ENCODE measurements at places on chromosomes 5 and 9. TPM values are rescaled to one million over a fixed set of nuclear protein-coding genes. Genes with fewer than 3 reads are reported as not detected.

DNA sequence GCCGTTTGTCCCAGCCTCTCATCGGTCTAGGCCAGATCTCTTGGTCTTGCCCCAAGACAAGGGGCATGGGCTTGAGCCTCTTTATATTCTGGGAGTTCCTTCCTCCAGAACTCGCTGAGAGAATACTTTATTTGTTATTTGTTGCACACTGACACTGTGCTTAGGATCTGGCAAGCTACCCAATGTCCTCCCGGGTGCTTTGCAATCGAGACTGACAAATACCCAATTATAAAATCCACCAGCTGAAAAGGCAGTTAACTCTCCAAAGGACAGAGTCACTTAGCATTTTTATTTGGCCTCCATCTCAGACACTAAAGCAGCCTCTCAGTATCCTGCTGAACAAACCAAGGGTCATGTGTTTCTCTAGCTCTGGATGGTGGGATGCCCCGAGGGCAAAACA lies 500.2 kb upstream of the DAP start:
- no peak for DNase-seq

DNA sequence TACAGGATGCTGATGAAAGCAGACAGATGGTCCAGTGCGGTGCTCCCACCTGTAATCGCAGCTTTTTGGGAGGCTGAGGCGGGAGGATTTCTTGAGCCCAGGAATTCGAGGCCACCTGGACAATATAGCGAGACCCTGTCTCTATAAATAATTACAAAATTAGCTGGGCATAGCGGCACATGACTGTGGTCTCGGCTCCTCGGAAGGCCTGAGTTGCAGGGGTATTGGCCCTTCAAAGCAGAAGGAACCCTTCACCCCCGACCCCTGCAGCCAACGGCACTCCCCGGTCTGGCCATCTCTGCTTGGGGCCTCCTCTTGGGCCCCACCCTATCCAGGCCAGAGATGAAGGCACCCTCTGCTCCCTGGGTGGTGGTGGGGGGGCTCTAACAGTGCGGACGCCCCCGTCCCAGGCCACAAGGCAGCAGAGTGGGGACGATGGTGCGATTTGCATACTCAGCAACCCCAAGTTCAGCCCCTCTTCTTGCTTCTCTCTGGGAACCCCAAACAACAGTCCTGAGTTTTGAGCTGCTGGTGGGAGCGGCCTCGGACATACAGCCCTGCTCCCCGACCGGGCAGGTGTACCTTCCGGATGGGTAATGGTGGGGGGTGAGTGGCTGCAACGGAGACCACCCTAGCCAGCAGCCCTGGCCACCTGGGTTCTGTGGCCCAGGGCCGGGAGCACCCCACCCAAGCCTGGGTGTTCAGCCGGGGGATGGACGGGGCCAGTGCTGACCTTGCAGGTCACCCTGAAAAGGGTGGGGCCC lies 50.7 kb downstream of the NACC2 start:
- DNase-seq = no peak

DNA sequence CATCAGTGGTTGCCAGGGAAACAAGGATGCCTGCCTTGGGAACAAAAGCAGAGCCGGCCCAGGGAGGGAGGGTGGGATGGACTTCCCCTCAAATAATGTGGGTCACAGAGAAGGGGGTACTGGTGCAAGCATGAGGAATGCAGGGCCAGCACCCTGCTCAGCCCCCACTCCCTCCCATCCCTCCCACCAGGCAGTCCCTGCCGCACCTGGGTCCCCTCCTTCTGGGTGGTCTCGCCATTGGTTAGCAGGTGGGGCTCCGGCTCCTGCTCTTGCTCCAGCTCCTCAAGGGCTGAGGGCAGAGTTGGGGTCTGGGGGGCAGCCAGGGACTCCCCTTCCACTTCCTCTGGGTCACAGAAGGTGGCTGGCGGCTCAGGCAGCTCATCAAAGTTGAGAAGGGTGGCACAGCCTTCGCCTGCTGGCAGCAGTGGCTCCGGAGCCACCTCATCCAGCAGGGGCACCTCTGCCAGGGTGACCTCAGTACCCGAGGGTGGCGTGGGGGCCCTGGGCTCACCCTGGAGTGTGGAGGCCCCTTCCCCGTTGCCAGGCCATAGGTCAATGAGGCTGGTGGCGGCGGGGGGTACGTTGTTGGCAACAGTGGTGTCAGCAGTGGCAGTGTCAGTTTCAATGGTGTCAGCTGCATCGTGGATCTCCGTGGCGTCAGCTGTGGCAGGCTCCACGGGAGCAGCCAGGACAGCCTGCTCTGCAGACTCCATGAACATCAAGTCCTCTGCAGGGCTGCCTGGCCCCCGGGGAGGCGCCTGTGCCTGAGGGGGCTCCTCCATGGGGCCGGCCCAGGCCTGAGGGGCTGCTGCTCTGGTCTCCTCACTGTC lies 11.5 kb downstream of the PRR7 start:
- DNase-seq = no peak

DNA sequence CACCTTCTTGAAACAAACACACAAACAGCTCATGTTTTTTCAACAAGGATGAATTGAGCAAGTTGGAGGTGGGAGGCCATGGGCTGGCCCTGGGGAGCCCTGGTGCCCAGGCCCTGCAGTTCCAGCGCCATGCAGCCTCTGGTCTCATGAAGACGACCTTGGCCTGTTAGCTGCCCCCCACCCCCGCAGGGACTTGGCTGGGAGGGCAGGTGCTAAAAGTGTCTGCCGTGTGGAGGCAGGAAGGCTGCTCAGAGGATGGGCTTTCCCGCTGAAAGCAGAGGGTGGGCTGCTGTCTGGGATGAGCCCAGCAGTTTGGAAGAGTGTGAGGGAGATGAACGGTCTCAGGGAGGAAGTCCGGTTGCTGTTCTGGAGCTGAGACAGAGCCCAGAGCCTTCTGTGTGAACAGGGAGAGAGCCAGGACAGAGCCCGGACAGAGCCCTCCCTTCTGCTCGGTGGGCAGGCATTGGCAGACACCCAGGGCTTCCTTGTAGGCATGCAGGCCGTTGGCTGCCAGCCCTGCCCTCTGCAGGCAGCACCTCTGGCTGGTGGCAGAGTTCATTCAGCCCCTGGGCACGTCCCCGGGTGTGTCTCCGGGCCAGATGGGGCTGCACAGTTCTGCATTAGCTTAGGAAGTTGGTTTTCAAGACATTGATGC lies 18.7 kb downstream of the ROPN1L start:
- DNase-seq = peak; percentile 67

DNA sequence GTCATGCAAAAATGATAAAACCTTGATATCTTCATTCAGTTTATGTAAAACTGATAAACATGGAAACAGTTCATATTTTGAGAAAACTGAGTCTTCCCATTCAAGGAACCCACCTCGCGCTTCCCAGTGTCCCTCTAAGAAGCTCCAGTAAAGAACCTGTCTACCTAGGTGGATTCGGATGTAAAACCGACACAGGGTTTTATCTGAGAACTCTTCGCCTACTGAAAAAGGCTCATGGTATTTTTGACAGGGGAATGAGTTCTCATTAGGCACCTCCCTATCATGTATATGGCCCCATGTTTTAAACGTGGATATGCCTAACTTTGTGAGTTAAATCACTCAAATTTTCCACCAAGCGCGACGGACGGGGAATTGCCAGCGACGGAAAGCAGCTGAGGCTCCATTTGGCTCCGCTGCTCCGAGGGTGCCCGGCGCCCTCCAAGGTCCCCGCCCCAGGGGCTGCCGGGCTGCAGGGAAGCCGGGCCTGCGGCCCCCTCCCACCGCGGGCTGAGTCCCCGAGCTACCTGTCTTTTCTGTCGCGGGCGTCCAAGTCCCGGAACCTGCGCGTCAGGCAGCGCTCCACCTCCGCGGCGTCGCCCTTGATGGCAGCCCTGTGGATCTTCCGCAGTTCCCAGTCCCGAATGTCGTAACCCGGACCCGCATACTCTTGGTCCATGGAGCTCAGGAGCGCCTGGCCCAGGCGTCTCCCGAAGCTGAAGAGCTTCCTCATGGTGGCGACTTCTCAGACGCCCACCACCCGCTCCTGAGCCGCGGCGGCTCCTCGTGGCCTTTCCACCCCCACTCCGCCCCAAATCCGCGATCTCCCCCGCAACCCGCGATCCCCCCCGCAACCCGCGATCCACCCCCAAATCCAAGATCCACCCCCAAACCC lies 594 bp downstream of the ANKRD18A start:
- DNase-seq = peak; percentile 14

GRCh38 chr5:157143127-157143971 lies 684 bp upstream of the MED7 start:
- DNase-seq = no peak

GRCh38 chr5:115372146-115372545 lies 75.7 kb upstream of the CCDC112 start:
- DNase-seq = peak; percentile 50

DNA sequence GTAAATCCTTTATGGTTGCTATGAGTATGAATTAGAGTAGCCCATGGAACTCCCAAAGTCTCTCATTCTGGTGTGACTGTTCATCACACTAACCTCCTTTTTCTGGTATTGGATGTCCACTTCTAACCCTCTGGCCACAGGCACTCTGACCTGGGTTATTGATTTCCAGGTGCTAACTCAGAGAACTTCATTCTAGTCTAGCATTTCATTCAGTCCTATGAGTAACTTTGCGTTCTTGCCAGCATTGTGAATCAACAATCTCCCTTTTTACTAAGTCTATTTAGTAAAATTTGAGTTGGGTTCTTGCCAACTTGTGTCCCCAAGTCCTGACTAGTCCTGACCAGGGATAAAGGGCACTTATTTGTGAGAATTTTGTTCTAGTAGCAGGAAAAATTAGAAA lies 103.5 kb downstream of the SNX18 start:
- DNase-seq = peak; percentile 12

DNA sequence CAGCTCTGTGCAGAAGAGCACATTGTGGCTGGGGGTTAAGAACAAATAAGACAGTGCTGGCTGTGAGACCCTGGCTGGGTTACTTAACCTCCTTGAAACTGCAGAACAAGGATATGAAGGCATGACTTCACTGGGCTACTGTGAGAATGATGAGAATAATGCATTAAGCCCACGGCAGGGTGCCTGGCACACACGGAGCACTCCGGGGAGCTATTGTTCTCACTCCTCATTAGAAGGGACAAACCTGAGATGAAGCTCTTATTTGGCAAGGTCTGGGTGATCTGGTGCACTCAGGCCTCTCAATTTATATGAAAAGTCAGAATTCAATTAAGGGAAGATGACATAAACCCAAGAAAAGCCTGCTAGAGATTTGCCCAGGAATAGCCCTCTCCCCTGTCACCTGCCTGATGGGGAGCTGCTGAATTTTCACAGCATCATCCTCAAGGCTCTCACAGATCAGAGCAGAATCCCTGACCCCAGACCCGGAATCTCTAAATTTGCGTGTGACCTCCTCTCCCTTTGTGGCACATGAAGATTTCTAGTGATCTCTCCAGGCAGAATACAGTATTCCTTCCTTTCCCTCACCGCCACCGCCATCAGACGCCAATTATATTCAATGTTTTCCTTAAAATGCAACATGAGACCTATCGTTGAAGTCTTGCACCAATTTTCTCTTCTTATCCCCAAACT lies 102.1 kb downstream of the COL23A1 start:
- no peak for DNase-seq

DNA sequence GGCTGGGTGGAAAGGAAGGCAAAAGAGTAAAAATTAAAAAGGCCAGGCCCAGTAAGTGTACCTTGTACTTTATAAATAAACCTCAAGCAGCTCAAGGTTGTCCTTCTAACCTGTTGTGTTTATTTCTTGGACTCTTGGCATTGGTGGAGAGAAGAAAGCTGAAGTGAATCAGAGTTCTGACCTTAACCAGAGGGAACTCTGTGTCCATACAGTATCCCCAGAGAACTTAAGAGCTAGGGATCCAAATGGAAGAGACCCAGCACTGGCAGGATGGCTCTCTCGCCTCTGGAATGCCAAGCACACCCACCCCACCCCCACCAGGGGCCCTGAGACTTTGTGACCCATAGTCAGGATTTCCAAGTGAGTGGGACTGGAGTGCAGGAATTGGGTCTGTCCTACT lies 14.2 kb downstream of the NUDT2 start:
- DNase-seq = no peak

DNA sequence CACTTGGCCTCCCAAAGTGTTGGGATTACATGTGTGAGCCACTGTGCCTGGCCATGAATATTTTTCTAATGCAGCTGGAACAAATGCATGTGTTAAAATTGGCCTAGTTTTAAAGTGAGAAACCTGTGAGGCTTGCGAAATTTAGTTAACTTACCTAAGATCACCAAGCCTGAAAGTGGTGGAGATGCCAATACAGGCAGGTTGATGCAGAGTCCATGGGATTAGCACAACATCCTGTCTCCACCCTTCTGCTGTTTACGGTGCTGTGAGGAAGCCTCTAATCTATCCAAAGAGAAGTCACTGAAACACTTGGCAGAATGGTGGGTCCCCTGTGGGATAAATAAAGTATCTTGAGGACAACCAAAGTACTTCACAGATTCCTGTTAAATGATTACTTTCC lies 98.2 kb downstream of the PCSK5 start:
- no peak for DNase-seq

GRCh38 chr5:72110394-72111013 lies 3.2 kb downstream of the MAP1B start:
- DNase-seq = no peak

DNA sequence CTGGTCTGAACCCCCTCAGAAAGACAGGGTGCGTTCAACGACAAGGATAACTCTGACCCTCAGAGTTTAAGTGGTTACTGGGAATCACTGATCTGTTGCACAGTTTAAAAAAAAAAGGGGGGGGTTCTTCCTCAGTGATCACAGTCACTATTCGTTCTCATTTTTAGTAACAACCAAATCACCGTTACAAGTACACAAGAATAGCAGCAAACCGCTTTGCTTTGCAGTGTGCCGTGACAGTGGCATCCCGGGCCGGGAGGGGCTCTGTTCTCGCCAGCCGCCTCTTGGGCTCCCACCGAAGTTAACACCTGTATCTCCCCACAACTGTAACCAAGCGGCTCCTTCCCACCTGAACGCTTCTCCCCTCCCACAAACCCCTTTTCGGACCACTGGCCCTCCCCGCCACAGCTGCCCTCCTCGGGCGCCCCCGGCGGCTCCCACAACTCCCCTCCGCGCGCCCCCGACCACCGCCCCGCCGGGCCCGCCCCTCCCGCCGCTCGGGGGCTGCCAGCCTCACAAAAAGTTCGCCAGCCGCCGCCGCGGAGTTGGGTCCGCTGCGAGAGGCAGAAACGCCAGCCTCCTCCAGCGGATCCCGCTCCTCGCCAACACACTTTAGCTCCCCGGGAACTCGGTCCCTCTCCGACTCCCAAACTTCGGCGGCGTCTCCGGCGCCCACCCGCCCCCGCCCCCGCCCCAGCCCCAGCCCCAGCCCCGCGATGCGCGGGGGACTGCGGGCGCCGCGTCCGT lies 1.2 kb downstream of the SSBP2 start:
- no peak for DNase-seq

- DNase-seq = no peak
Observed at GRCh38 chr9:3473405-3473804, 52.4 kb downstream of the RFX3 start.

- peak; percentile 78 for DNase-seq
Observed at GRCh38 chr9:16367605-16368231, 502.8 kb downstream of the BNC2 start.

GRCh38 chr9:32707326-32707725 lies 71.9 kb upstream of the TAF1L start:
- peak; percentile 26 for DNase-seq

GRCh38 chr9:98533132-98533531 lies 175.6 kb downstream of the GABBR2 start:
- no peak for DNase-seq

GRCh38 chr5:117794847-117795246 lies 1193.5 kb downstream of the DTWD2 start:
- no peak for DNase-seq

ESM1 gene
- total RNA-seq = 21.0 TPM

C5orf34 gene
- 9.8 TPM for total RNA-seq

SOHLH1 gene
- not detected for total RNA-seq

MYO10 gene
- total RNA-seq = 72.3 TPM

ANKDD1B gene
- 0.04 TPM for total RNA-seq

PALM2AKAP2 gene
- total RNA-seq = 1.2 TPM

SPAG8 gene
- not detected for total RNA-seq

FREM1 gene
- 0.52 TPM for total RNA-seq

SNAPC4 gene
- total RNA-seq = 7.5 TPM
